NCI-H1417 (cell line): ENCODE measurements at places on chromosomes 2 and 18.
A peak's percentile ranks its signal among the peaks of the same experiment; 100 is the strongest.

- DNase-seq: no peak
Measured at GRCh38 chr18:31738460-31739407, 21.9 kb downstream of the SLC25A52 start.

- no peak for DNase-seq
Measured at GRCh38 chr2:236402033-236402790, 138.0 kb upstream of the ASB18 start.

DNA sequence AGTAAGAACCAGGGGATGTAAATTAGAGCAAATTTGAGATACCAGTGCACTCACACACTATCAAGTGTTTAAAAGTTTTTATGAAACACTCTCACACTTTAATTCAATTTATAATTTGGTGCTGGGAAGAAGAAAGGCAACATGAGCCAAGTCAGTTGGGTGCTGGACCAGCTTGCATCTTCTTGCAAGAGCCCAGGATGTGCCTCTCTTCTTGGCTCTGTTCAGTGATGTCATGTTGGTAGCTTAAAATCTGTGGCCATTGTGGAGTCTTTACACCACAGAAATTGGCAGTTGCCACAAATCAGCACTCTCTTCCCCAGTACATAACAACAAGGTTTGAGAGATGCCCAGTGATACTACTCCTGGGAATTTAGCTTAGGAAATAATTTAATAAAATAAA is 38.2 kb downstream of the IL1R2 start:
- no peak for DNase-seq

GRCh38 chr2:210477496-210477895 is 937 bp upstream of the LANCL1 start:
- no peak for DNase-seq

- no peak for DNase-seq
Measured at GRCh38 chr2:15385184-15385583, 175.9 kb downstream of the NBAS start.

DNA sequence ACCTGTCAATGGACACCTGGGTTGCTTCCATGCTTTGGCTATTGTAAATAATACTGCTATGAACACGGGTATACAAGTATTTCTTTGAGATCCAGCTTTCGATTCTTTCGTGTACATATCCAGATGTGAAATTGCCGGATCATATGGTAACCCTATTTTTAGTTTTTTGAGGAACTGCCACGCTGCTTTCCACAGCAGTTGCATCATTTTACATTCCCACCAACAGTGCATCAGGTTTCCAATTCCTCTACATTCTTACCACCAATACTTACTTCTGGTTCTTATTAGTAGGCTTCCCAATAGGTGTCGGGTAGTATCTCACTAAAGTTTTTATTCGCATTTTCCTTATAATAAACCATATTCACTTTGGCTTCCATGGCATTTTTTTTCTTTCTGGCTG is 69.6 kb downstream of the PID1 start:
- no peak for DNase-seq

DNA sequence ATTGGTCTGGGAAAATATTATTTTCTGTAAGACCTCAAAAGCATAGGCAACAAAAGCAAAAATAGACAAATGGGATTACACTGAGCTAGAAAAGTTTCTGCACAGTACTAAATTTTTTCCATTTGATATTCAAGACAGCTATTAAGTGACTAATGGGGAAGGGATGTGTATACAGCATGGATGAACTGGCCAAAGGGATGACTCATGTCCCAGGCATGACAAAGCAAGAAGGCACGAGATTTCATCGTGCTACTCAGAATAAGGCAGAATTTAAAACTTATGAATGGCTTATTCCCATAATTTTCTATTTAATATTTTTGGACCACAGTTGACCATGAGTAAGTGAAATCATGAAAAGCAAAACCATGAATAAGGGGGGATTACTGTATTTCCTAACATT is 1250.1 kb upstream of the GYPC start:
- DNase-seq: no peak

- DNase-seq: no peak
Measured at GRCh38 chr2:49032126-49032525, 122.2 kb downstream of the FSHR start.

DNA sequence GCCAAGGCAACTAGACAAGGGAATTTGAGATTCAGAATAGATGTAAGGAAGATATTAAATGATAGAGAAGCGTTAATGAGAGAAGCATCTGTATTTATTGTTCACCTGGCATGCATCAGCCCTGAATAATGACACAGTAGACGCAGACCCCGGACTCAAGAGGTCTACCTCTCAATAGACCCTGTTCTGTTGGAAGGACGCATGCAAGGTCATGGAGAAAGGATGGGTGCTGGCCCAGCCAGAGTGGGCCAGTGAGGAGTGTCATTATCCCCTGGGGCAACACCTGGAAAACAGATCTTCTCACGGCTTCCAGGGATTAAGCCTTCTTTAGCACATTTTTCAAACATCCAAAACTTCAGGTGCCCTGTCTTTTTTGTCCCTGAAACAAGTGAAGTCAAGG is 461.0 kb downstream of the EIPR1 start:
- DNase-seq: no peak

DNA sequence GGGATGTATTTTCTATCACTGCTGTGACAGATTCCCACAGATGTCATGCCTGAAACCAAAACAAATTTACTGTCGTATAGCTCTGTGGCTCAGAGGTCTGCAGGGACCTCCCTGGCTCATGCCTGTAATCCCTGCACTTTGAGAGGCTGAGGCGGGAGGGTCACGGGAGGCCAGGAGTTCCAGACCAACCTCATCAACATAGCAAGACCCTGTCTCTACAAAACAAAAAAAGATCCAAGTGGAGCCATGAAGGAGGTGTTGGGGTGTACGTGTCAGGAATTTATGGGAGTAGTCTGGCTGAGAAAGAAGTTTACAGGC is 51.0 kb upstream of the FAHD2A start:
- DNase-seq: no peak

- peak; percentile 85 for DNase-seq
Measured at GRCh38 chr2:72694715-72695496, 130.9 kb downstream of the EXOC6B start.

- DNase-seq: no peak
Measured at GRCh38 chr18:48038636-48039035, 108.2 kb upstream of the SMAD2 start.

- no peak for DNase-seq
Measured at GRCh38 chr2:144643537-144644336, 123.8 kb upstream of the ZEB2 start.

DNA sequence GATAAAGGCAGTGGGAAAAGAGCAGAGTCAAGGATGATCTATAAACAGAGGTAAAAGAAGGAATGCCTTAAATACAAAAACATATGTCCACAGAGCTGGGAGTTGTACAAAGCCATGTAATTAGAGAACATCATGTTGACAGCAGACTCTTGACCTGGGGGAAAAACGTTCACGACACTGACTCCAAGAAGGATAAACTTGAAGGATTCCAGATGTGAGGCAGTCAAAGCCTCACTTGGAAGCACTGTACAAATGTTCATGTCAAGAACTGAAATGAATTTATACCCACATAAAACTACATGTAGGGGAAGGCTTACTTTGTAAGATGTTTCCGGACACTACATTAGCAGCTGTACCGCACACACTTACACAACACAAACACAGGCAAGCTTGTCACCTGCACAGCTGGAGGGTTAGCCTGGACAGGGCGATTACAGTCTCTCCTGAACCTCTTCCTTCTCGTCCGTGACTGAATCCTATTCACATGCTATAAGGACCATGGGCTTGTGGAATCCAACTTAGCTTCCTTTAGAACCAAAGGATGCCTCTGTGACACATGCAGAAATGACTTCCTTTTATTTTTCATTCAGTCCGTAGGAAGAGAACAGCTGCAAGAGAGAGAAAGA is 88.6 kb downstream of the SH3YL1 start:
- no peak for DNase-seq

GRCh38 chr2:31256611-31257382 is 22.8 kb downstream of the EHD3 start:
- peak; percentile 35 for DNase-seq

DNA sequence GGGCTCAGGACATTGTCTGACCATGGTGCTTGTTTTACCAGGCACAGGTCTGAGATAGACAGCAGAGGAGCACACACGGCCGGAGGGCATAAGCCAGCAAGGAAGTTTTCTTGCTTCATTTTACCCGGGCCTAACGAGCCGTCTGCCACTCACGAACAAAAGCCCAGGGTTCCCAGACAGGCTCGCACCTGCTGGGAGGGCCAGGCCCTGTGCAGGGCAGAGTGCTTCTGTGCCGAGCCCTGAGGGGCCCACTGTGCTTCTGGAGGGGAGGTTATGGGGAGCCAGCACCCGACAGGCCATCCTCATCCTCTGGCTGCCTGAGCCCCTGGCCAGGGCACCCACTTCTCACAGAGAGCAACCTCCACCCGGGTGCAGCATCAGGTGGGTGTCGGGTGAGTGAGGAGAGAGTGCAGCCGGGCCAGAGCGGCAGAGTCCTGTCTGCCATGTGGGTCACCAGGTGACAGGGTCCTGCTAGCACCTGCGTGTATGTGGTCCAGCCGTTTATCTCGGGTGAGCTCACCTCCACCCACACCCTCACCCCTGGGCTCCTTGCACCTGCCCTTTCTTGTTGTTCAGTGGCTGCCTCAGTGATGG is 297.9 kb downstream of the NDUFA10 start:
- DNase-seq: peak; percentile 80

DNA sequence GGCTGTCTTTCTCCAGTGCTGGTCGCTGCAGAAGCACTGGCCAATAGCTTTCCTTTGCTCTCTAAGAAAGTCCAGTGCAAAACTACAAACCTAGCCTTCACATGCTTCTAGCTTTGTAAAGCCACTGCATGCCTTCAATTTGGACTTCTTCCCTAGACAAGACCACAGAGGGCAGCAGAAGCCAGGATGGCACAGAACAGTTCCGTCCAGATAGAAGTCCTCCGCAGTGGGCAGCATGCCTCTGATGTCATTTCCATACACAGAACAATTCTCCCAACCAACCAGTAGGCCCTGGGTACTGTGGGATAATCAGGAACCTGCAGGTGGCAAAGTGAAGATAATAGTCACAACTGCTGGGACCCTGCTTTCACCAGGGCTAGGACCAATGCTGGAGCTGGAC is 3.3 kb downstream of the ST6GAL2 start:
- DNase-seq: no peak

DNA sequence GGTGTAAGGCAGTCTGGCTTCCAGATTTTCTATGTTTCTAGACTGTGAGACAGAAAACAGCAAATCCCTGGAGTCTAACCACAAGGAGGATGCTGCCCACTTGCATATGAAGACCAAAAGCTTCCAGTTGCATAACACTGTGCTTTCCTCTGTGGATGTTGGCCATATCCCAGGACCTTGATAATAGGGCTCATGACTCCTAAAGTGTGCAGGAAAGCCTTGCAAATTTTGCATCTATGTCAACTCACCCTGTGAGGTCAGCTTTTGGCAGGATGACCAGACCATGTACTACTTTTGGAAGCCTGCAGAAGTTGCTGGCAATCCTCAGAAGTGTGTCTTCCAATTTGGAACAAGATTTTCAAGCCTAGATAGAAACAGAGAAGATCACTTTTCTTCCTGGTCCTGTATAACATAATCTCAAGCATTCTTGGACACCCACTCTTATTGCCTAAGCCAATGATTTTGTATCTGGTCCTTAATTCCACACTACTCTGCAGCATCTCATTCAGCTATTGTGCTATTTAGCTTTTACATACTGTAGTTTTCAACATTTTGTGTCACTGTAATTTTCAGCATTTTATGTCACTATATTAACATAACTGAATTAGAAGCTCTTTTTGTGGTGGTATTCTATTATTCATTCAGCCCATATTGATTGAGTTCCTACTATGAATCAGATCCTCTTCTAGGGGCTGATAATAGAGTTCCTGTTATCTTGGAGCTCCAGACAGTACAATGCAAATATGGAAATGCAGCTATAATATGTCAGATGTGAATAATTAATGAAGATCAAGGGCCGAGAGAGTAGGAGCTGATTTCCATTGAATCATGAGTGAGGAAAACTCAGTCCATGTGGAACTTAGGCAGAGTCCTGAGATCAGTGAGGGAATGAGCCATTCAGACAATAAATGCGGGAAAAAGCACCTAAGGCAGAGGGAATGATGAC is 85.3 kb upstream of the RAB27B start:
- DNase-seq: no peak

DNA sequence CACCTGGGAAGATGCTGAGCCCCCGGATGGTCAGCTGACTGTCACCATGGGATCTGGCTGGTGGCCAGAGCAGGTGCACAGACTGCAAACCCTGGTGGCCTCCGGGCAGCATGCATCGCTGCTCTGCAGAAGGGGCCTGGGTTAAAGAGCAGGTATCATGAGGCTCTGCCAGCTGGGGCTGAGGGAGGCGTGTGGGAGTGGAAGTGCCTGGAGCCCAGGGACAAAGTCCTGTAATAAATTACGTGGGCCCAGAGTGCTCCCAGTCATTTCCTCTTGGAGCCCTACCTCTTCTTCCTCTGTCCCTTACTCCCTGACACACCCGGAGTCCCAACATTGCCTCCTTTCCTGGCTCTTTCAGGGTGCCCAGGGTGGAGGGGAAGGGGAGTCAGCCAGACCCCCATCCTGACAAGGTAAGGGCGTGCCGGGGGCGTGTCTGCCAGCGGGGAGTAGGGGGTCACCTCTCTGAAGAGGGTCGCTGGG is at the start of gene MYO7B:
TSS of gene MYO7B (plus strand) at position 262 of the 480 bp plus-strand sequence. CDS start 24,040 bp downstream, outside the sequence.
- peak; percentile 27 for DNase-seq

GRCh38 chr2:177188482-177189469 is 23.8 kb upstream of the HNRNPA3 start:
- DNase-seq: no peak

DNA sequence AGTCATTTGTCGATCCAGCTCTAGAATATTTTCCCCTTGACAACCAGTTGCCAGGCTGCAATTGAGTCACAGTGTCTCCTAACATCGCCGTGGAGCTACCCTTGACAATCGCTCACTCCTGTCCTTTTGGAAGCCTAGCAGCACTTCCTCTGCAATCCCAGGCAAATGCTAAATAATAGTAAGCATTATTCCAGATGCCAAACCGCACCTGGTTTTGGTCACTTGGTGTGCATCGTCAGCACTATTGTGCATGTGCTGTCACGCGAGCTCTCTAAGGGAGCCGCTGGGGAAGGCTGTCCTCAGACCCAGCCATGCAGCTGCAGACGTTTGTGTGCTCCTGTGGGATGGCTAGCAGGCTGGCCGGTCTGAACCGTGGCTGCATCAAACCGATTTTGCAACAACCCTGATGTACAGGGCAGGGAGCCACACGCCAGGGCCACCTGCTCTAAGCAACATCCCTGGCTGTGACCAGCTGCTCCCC is 549.5 kb upstream of the ID2 start:
- DNase-seq: no peak

DNA sequence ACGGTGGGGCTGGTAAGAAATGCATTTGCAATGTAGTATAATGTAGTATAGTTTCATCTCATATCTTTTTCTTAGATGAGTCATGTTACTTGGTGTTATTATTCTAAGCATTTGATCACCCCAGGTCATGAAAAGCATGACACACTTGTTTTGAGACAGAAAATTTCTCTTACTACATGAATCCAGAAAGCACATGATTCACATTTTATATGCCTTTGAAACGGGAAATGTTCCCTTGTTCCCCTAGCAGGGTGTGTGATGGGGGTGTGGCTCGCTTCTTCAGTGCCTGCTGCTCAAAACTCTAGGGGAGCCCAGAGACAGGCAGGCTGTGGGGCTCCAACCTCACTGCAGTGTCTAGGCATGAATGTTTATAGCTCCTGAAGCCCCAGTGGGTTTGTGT is 116.0 kb upstream of the RAB27B start:
- no peak for DNase-seq

GRCh38 chr2:128289439-128289838 is 29.2 kb downstream of the HS6ST1 start:
- peak; percentile 8 for DNase-seq
